Breast epithelium (tissue), 4 donors: ENCODE measurements at places on chromosomes 3 and 15.

- no peaks in the 10 kb centered on the region for H3K4me1 ChIP-seq
- no peak overlapping the region for H3K27ac ChIP-seq
- DNase-seq, result no peak
- H3K27me3 ChIP-seq, result no peaks in the 10 kb centered on the region
- no peak overlapping the region for H3K4me3 ChIP-seq
- no peaks in the 10 kb centered on the region for H3K36me3 ChIP-seq
Observed at GRCh38 chr3:24631481-24631880, 136.8 kb upstream of the THRB start.

- peak overlapping the region; percentile 72 for H3K27ac ChIP-seq
- no peaks in the 10 kb centered on the region for H3K36me3 ChIP-seq
- DNase-seq, result peak; percentile 41
- no peak overlapping the region for H3K4me3 ChIP-seq
- no peaks in the 10 kb centered on the region for H3K27me3 ChIP-seq
Observed at GRCh38 chr15:49270541-49271421, 100.7 kb downstream of the GALK2 start.

GRCh38 chr3:104066658-104067057 lies 1300.1 kb upstream of the ALCAM start:
- no peaks in the 10 kb centered on the region for H3K36me3 ChIP-seq
- no peak for DNase-seq
- no peaks in the 10 kb centered on the region for H3K27me3 ChIP-seq
- no peaks in the 10 kb centered on the region for H3K4me1 ChIP-seq
- H3K4me3 ChIP-seq, result no peak overlapping the region

DNA sequence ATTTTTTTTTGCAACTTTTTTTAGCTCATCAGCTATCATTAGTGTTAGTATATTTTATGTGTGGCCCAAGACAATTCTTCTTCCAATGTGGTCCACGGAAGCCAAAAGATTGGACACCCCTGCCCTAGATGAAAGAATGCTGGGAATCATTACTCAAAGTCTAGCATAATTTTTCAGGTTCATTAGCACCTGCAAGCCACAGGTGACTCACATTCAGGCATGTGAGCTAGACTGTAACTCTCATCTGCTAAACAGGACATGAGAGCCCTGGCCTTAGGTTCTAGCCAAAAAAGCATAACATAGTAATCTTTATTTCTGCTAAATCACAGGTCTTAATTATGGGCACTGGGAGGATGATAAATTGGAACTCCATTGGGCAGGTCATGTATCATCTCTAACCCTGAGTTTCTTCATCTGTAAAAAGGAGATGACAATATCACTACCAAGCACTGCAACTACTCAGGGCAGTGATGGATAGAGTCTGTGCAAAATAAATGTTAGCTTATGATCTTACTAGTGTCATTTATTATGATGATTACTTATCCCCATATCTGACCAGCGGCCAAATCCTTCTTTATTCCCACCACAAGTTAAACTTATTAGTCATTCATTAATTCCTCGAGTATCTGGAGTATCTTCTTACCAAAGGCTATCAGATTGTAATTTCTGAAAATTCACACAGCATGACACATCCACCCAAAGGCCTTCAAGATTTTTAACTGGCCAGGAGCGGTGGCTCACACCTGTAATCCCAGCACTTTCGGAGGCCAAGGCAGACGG lies 125.0 kb downstream of the PLD1 start:
- H3K4me3 ChIP-seq, result no peak overlapping the region
- H3K27ac ChIP-seq, result no peak overlapping the region
- H3K36me3 ChIP-seq, result no peaks in the 10 kb centered on the region
- no peaks in the 10 kb centered on the region for H3K27me3 ChIP-seq
- no peaks in the 10 kb centered on the region for H3K4me1 ChIP-seq

DNA sequence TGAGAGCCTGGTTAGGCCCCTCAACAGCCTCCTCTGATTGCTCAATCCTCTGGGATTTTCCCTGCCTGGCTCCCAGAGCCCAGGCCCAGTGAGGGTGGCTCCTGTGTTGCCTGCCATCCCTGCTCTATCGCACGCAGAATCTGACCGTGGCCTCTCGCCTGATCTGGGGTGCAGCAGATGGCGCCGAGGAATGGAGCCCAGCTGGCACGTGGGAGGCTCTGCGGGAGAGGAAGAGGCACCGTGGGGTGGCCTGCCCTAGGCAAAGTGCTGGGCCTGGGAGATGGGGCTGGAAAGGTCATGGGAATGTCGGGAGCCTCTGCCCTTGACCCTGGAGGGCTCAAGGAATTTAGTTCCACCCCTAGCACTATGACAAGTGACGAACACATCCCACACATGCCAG lies 10.3 kb downstream of the SV2B start:
- H3K4me3 ChIP-seq, result no peak overlapping the region
- H3K27me3 ChIP-seq, result peaks cover 2% of the 10 kb centered on the region
- H3K27ac ChIP-seq, result no peak overlapping the region
- no peaks in the 10 kb centered on the region for H3K4me1 ChIP-seq

DNA sequence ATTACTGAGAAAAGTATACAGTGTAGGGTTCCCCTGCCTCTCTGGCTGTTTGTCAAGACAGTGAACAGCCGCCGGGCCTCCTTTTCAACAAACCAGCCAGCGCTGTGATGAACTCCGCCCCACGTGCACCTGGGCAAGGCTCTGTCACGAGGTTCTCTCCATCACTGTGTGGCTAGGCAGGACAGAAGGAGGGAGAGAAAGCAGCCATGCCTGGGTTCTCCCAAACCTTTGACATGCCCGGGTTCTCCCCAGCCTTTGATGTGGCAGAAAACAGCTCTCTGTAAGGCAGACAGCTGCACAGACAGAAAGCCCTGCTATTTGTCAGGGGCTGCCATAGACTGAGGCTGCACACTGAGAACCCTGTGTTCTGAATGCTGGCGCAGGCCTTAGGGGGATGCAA lies 101.4 kb upstream of the TRPM1 start:
- H3K36me3 ChIP-seq, result no peaks in the 10 kb centered on the region
- no peak overlapping the region for H3K27ac ChIP-seq
- H3K4me3 ChIP-seq, result no peak overlapping the region
- no peak for DNase-seq
- no peaks in the 10 kb centered on the region for H3K4me1 ChIP-seq

DNA sequence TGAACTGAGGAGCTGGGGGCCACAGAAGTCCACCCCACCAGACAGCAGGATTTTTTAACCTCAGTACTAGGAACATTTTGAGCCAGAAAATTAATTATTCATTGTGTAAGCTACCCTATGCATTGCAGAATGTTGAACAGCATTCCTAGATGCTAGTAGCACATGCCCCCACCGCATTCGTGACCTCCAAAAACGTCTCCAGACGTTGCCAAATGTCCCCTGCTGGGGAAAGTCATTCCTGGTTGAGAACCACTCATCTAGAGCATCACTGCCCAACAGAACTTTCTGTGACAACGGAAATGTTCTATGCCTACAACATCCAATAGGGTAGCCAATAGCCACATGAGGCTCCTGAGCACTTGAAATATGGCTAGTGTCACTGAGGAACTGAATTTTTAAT lies 333.5 kb downstream of the FOXP1 start:
- H3K36me3 ChIP-seq, result no peaks in the 10 kb centered on the region
- no peaks in the 10 kb centered on the region for H3K27me3 ChIP-seq
- no peak overlapping the region for H3K4me3 ChIP-seq
- DNase-seq, result no peak
- H3K27ac ChIP-seq, result peak overlapping the region; percentile 28

DNA sequence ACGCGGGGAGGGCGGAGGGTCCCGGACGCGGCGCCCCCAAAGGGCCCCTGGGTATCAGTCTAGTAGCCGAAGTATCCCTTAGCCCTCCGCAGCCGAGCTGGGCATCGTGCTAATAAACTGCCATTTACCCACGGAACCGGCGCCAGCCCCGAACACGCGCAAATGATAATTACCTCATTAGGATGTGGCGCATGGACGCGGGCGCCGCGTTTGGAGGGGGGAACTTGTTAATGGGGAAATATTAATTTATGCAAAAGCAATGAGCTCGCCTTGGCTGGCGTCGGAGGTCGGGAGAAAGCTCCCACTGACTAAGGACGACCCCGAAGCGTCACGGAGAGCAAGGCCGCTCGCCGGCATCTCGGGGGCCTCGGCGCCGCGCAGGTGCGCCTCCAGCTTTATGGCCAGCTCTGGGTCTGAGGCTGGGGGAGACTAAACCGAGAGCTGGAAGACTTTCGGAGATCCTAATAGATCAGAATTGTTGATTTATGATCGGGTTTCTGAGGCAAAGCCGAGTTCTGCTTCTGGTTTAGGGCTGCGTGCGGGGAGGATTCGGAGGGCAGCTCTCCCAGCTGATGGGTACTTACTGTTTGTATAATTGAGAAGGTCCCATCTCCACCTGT lies 474 bp upstream of the FEZF2 start:
- DNase-seq, result no peak
- H3K4me3 ChIP-seq, result peak overlapping the region; percentile 31
- no peaks in the 10 kb centered on the region for H3K36me3 ChIP-seq
- H3K27me3 ChIP-seq, result peaks cover 100% of the 10 kb centered on the region

- no peak overlapping the region for H3K27ac ChIP-seq
- H3K27me3 ChIP-seq, result no peaks in the 10 kb centered on the region
- no peak overlapping the region for H3K4me3 ChIP-seq
- no peaks in the 10 kb centered on the region for H3K4me1 ChIP-seq
Observed at GRCh38 chr3:181555681-181556080, 156.0 kb upstream of the SOX2 start.

GRCh38 chr3:197007296-197007940 lies 22.2 kb downstream of the MELTF start:
- H3K36me3 ChIP-seq, result no peaks in the 10 kb centered on the region
- no peak overlapping the region for H3K27ac ChIP-seq
- no peaks in the 10 kb centered on the region for H3K27me3 ChIP-seq
- H3K4me1 ChIP-seq, result no peaks in the 10 kb centered on the region
- H3K4me3 ChIP-seq, result no peak overlapping the region

DNA sequence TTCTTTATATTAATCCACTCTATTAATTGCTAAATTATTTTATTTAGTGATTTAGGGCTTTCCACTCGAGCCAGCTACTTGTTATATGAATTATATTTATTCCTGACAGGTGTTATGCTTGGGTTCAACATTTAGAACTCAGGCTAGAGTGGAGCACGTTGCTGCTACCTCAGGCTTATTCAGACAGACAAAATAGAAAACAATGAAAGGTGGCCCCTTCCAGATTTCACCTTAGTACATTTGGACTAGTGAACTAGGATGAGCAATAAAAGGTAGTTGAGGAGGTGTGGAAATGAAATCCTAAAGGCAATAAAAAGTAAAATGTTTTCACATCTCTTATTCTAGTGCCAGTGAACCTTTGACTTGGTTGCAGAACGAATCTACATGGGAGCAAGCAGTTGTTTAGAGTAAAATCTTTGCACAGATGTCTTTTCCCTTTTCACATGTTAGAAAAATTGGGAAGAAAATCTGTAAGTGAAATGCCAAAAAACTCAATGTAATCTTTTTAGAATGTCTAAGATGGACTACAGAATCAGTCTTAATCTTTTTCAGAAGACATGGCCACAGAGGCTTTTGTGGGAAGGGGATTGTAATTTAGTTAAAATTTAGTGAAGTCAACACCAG lies 63.8 kb downstream of the AKAP13 start:
- DNase-seq, result no peak
- H3K27ac ChIP-seq, result peak overlapping the region; percentile 1
- no peak overlapping the region for H3K4me3 ChIP-seq
- H3K27me3 ChIP-seq, result no peaks in the 10 kb centered on the region
- H3K36me3 ChIP-seq, result no peaks in the 10 kb centered on the region

DNA sequence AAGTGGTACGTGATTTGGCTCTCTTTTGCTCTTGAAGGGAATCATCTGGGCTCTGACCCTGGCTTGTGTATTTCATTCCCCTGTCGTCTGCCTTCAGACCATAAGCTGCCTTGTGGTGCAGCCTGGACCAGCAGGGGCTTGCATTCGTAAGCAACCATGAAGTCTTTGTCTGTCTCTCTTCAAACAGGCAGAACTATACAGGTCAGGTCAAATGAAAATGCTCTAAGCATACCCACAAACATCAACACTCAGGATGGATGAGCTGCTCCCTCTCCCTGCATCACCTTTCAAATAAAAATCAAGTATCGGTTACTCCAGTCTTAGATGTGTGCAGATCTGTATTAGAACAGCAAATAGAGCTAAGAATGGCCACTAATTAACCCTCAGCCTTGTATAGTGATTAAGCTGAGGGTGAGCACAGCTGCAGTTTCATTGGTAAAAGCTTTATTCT lies 268.6 kb upstream of the UBE2E1 start:
- no peak overlapping the region for H3K4me3 ChIP-seq
- DNase-seq, result no peak
- H3K27me3 ChIP-seq, result no peaks in the 10 kb centered on the region
- no peaks in the 10 kb centered on the region for H3K4me1 ChIP-seq

- no peak for DNase-seq
- no peaks in the 10 kb centered on the region for H3K36me3 ChIP-seq
- no peak overlapping the region for H3K4me3 ChIP-seq
- H3K4me1 ChIP-seq, result no peaks in the 10 kb centered on the region
- H3K27ac ChIP-seq, result no peak overlapping the region
Observed at GRCh38 chr3:43618142-43618541, 3.7 kb downstream of the ANO10 start.

- H3K27me3 ChIP-seq, result no peaks in the 10 kb centered on the region
- H3K36me3 ChIP-seq, result no peaks in the 10 kb centered on the region
- no peak overlapping the region for H3K27ac ChIP-seq
- no peak for DNase-seq
- H3K4me1 ChIP-seq, result no peaks in the 10 kb centered on the region
Observed at GRCh38 chr15:44550256-44550655, 13.3 kb downstream of the EIF3J start.

- no peaks in the 10 kb centered on the region for H3K4me1 ChIP-seq
- H3K4me3 ChIP-seq, result no peak overlapping the region
- no peak overlapping the region for H3K27ac ChIP-seq
Observed at GRCh38 chr3:30952786-30953185, 58.3 kb upstream of the GADL1 start.

GRCh38 chr3:58664611-58665010 lies 2.0 kb downstream of the FAM3D start:
- H3K36me3 ChIP-seq, result no peaks in the 10 kb centered on the region
- H3K4me1 ChIP-seq, result no peaks in the 10 kb centered on the region
- H3K4me3 ChIP-seq, result no peak overlapping the region
- no peaks in the 10 kb centered on the region for H3K27me3 ChIP-seq
- DNase-seq, result no peak

GRCh38 chr3:112074006-112074405 lies 12.2 kb upstream of the C3orf52 start:
- H3K4me1 ChIP-seq, result no peaks in the 10 kb centered on the region
- no peak overlapping the region for H3K4me3 ChIP-seq
- no peaks in the 10 kb centered on the region for H3K27me3 ChIP-seq
- H3K27ac ChIP-seq, result no peak overlapping the region
